ENCODE measurements at places on chromosomes 7 and 10.

DNA sequence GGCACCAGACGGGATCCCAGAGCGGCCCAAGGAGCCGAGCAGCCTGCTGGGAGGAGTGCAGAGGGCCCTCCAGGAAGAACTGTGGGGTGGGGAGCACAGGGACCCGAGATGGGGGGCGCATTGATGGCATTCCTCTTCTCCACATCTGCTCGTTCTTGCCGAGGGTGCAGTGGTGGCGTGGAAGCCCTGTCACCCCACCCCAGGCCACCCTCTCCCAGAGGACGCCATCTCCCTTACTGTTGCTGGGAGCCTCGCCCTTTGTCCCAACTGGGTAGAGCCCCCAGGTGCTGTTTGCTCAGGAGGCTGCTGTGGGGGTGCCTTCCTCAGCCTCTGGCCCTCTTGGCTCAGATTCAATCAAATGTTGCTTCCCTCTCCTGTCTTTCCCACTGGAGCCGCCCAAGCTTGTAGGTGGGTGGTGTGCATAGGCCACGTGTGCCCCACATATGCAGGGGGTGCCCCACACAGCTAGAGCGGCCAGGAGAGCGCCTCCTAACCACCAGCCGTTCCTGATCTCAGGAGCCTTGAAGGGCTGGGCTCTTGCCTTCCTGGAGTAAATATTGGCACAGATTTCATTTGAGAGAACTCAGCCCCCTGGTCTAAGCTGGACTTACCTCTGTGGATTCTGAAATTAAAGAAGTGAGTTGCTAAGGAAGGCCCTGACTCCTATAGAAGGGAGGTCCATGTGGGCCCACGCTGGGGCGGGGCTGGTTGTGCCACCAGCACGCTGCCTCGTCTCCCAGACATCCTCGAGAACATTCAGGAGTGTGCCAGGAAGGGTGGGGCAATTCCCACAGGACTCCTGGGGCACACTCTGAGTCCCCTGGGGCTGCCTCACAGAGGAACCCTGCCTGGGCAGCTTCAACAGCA, 39.2 kb downstream of the ZNF467 start:
- no peak for DNase-seq

DNA sequence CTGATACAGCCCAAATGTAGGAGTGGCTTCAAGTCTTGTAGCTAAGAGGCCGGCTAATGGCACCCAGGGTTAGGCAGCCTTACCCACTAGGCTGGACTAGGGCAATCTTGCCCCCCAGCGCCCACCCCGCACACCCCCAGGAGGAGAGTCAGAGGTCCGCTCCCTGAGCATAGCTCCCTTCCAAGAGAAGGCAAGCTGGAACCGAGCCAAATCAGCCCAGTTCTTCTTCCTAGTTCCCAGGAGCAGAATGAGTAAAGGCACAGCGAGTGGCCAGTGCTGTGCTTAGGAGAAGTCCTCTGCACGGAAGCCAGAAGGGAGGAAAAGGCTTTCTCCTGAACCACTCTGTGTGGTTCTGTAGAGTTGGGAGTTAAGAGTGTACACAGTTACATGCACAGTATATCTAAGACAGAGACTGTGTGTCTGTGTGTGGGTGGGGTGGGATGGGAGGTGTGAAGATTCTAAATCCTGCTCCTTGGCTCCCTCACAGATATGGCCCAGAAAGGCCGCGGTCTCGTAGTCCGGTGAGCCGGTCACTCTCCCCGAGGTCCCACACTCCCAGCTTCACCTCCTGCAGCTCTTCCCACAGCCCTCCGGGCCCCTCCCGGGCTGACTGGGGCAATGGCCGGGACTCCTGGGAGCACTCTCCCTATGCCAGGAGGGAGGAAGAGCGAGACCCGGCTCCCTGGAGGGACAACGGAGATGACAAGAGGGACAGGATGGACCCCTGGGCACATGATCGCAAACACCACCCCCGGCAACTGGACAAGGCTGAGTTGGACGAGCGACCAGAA, 59.7 kb upstream of the PDCD4 start:
- DNase-seq, result no peak

DNA sequence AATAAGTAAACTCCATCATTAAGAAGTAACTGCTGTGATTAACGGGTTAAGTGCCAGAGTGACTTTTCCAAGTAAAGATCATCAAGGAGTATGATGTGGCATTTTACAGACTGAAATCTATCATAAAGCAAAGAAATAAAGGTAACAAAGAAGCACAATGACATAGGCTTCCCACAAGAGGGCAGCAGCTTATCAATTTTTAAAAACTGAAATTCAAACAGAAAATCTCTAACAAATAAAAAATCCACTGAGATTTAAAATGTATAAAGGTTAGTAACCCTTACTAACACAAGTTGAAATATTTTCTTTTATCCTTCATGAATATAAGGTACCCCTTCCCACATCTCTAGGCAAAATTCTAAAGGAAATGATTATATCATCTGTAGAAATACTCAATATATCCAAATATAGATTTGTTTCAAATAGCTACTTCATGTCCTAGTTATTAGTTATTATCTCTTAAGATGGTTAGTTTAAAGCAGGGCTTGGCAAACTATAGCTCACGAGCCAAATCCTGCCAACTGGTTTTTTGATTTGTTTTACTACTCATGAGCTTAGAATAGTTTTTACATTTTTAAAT, 29.2 kb downstream of the FAM3C start:
- DNase-seq, result no peak

DNA sequence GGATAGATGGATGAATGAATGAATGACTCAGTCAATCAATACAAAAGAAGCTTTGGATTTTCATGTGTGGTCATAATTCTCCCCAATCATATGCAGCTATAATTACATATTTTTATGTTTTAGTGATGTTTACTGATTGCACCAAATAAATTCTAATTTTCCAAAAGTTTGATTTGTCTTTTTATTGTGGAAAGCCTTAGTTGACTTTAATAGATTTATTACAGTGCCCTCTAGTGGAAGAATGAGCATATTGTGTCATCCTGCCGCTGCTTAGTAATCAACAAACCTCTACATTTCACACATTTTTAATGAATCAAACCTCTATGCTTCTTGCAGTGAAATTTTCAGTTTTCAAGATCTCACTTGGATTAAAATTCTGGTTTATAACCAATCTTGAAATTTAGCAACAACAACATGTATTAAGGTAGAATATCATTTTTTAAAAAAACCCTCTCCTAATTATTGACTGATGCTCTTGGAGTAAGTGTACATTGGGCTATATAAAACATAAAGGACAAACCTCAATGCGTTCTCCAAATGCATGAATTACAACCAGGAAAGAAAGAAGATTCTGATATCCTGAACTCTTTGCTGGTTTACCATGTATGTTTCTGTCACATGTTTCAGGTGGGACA, 55.6 kb upstream of the PNLIP start:
- DNase-seq, result no peak

- no peak for DNase-seq
These were observed 193.8 kb upstream of the PHYHIPL start for GRCh38 chr10:58982470-58983239.

GRCh38 chr7:43658718-43659548, 70.4 kb downstream of the COA1 start:
- no peak for DNase-seq

GRCh38 chr10:128035557-128035973, 90.7 kb downstream of the MKI67 start:
- no peak for DNase-seq

Measured in activated CD8-positive, alpha-beta memory T cell treated with anti-CD3 and anti-CD28 coated beads for 4 hours (primary cell).